Cortex of kidney (tissue), 1 donor: ENCODE measurements at places on chromosomes 16 and 17.

- no peak for DNase-seq
Observed at GRCh38 chr17:66487121-66487520, 184.7 kb downstream of the PRKCA start.

GRCh38 chr17:80036715-80037477 lies 454 bp downstream of the CCDC40 start:
- no peak for DNase-seq

DNA sequence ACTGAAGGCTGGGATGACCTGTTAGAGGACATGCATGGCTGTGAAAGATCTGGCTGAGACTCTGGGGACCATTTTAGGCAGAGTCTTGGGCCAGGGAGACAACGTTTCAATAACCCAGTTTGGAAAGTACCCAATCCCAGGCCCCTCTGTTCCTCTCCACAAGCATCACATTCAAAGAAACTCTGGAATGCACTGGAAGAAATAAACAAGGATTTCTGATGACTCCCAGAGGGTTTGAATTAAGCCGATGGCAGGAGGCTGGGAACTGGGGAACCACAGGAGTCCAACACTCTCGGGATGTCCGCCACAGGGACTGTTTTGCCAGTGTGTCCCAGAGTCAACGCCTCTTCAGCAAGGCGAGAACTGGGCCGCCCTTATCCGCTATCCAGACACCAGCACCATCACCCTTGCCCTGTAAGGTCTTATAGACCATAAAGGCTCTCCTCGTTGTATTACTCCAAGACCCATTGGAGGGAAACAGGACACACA lies 3.3 kb downstream of the PMP22 start:
- no peak for DNase-seq

DNA sequence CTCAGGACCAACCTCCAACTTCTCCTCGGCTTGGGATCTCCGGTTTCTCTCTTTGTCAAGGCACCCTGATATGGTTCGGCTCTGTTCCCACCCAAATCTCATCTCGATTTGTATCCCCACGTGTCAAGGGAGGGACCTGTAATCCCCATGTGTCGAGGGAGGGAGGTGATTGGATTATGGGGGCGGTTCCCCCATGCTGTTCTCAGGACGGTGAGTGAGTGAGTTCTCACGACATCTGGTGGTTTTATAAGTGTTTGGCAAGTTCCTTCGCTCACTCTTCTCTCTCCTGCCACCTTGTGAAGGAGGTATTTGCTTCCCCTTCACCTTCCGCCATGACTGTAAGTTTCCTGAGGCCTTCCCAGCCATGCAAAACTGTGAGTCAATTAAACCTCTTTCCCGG lies 117.9 kb downstream of the SEC14L1 start:
- DNase-seq, result no peak

DNA sequence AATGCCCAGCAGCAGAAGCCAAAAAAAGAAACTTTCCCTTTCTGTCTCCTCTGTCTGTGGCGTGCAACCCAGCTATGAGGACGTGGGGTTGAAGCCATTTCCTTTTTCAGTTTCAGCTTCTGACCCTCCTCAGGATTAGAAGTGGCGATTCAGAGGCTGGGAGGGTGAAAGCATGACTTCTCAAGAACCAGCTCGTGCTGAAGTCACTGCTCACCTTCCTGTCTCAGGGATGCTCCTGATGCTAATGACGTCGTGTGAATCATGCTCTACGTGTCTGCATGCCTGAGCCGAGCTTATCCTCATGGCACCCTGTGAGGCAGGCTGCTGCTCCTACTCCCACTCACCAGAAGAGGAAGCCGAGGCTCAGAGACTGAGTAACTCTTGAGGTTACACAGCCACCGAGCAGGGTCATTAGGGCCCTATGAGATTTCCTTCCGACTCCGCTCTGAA lies 5.7 kb upstream of the LPO start:
- no peak for DNase-seq

DNA sequence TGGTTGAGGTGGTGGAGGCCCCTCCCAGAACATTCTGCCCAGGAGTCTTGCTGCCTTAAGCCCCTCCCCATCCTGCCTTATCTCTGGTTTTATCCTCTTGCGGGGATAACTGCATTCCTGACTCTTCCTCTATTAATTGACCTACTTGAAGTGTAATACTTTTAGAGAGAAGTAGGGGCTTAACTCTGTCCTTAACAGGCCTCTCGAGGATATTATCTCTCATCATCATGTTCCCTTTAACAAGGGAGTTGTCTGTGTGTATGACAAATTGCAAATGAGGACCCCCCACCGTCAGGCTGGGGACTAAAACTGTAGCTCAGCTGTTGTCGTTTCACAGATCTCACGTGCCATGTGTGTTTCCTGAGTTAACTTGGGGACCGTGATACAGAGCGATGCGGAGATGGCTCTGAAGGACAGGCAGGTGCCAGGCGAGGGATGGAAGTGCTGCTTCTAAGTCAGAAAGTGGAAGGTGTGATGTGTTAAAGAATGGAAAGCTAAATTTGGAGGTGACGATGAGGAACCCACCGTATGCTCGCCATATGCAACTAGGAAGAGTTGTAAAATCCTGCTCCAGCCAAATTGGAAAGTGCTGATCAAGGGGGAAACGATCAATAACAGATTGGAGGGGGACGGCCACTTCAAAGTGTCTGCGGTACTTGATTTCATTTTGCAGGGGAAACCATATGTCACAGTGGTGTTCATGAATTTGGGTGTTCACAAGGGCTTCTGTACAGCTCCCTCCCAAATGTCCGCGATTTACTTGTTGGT lies 106.3 kb downstream of the RPTOR start:
- no peak for DNase-seq

- DNase-seq, result no peak
Observed at GRCh38 chr16:56424791-56425438, 430 bp downstream of the AMFR start.

DNA sequence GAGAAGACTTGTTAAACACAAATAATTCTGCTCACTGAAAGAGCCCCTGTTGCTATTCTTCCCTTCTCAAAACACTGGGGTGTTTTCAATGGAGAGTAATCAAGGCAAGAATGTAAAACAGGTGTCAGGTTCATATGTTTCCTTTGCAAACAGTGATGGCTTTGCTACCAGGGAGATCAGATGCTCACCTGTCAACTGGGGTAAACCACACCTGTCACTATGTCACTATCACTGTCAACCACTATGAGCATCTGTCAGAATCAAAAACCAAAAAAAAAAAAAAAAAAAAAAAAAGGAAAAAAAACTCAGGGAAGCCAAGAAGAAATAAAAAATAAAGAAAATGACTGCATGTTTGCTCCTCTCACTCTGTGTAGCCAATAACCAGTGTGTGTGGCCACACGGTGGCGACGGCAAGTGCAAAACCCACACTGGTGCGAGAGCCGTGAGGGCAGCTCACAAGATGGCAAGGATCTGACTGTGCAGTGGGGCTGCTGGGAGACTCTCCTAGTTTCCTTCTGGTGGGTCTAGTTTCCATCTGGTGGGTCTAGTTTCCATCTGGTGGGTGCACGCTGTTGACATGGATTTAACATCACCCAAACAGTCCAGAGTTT lies 22.7 kb downstream of the USP22 start:
- no peak for DNase-seq

DNA sequence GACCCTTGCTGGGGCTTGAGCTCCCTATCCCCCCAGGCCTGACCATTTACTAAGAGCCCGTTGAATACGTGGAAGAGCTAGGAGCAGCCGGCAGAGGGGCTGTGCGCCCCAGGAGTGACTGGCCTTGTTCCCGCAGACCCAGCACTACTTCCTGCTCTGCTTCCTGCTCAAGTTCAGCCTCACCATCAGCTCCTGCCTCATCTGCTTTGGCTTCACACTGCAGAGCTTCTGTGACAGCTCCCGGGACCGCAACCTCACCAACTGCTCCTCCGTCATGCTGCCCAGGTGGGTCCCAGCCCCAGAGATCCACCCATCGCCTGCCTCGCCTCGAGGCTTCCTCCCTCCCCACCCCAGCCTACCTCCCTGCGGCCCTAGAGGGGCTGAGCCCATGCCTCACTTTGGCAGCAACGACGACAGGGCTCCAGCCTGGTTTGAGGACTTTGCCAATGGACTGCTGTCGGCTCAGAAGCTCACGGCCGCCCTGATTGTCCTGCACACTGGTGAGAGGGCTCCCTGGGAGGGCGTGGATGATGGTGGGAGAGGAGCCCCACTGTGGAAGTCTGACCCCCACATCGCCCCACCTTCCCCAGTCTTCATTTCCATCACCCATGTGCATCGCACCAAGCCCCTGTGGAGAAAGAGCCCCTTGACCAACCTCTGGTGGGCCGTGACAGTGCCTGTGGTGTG lies 17.2 kb downstream of the CASKIN2 start:
- DNase-seq, result no peak

DNA sequence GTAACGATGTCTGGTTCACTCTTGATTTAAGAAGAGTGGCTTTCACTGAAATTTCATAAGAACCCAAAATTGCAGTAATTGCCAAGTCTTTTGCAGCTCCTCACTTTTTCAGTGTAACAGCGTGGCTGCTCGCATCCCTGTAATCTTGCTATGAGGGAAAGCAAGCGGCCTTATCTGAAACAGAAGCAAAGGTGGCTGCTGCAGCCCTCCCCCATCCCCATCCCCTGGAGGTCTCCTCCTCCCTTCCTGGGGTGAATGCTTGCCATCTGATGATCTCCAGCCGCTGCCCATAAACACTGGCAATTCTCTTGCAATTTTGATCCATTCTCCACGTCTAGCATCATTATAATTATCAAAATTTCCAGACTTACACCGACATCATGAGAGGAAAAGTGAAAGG lies 182.5 kb upstream of the ASIC2 start:
- DNase-seq, result no peak

DNA sequence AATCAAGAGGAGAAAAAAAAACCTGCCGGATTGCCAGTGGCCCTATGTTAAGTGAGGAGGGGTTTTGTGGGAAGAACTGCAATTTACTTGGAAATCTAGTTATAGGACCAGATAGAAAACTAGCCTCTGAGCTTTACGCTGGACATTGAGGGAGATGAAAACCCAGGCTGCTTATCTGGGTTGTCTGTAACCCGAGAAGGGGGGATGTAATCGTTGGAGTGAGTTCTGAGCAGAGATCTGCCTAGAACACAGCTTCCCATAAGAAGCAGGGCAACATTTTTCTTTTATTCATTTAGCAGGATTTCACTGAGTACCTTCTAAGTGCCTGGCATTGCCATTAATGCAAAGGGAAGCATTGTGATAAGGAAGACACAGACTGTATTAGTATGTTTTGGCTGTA lies 70.6 kb downstream of the KATNIP start:
- no peak for DNase-seq

DNA sequence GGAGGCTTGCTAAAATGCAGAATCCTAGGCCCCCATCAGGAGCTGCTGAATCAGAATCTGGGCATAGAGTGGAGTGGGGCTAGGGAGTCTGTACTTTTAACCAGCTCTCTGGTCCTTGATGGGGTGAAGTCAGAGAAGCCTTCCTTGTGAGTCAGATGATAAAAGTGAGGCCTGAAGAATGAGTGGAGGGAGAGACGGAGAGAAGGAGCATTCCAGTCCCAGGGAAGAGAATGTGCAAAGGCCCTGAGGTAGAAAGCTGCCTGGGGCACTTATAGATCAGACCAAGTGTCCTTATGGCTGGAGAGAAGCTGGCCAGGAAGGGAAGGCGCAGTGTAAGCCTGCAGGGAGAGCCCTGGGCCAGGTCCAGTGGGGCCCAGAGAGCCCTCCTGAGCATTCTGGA lies 235.1 kb upstream of the NLRP1 start:
- DNase-seq, result no peak

DNA sequence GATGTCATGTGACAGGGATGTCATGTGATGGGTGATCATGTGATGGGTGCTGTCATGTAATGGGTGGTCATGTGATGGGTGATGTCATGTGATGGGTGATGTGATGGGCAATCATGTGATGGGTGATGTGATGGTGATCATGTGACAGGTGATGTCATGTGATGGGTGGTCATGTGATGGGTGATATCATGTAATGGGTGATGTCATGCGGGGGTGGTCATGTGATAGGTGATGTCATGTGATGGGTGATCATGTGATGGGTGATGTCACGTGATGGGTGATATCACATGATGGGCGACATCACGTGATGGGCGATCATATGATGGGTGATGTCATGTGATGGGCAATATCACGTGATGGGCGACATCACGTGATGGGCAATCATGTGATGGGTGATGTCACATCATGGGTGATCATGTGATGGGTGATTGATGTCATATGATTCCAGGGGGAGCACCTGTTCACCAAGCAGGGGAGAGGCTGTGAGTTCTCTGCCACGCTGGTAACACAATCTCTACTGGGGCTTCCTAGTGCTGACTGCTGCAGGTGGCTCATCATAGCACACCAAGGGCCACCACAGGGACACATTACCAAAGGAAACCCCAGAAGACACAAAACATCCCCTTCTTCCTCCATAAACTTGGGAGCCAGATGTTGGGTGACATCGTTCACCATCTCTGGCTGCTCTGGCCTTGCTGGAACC lies 16.5 kb downstream of the CD300LB start:
- no peak for DNase-seq

DNA sequence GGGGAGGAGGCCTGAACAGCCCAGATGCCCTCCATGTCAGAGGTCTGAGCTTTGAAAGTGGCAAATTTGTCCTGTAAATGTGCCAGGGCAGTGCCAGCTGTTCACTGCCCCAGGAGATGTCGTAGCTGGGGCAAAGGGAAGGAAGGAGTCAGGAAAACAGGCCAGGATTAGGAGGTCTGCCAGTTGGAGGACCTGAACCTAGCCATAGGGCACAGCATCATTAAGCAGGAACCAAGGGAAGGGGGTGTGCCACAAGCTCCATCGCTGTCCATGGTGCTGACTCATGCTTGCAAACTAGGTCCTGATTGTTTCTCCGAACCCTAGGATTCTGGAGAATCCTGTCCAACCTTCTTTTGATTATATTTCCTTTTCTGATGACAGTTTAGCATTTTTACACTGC lies 124.2 kb downstream of the TMEM132E start:
- DNase-seq, result no peak

GRCh38 chr16:70520612-70521297 lies 2.6 kb downstream of the COG4 start:
- no peak for DNase-seq

DNA sequence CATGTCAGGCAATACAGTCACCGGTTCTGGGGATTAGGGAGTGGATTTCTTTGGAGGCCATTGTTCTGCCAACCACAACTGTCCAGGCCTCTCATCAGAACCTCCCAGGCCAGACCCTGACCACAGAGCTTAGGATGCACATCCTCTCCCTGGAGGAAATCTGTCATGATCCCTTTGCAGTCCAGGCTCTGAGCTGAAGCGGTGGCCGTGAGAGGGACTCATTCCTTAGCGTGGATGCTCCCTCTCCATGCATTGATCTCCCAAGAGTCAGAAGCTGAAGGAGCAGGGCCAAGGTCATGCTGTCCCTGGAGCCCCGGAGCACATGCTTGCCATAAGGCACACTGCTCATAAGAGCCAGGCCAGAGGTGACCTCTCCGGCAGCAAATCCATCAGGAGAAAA lies 181.4 kb downstream of the COPRS start:
- DNase-seq, result no peak
